ENCODE measurements at places on chromosomes 2 and 18.

- no peak for ATAC-seq
Measured at GRCh38 chr2:20972792-20973565, 70.9 kb downstream of the APOB start.

- ATAC-seq = peak; percentile 74
Measured at GRCh38 chr18:48928787-48929186, 22.0 kb downstream of the SMAD7 start.

DNA sequence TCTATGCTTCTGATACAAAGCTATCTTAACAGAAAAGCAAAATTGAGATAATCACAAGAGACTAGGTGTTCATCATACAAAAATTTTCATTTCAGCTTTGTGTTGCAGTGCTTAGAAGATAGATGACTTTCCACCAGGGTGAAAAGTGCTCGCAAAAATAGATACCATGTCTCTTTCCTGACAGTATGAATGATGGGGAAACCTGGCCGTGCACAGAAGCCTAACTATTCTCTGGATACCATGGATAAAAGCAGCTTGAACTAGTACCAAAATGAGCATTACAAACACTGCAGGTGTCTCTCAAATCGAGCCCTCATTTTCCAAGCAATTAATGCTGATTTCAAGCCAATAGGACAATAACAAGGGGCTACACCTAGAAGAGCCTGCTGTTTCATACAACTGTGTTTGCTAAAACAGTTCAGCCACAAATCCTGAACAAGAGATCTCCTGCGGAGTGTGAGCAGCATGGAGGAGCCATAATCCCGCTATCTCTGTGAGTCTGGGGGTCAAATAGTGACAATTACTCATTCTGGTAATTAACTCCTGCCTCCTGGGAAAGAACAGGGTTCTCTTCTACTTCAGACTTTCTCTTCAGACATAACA, 507.6 kb downstream of the PID1 start:
- ATAC-seq = no peak

DNA sequence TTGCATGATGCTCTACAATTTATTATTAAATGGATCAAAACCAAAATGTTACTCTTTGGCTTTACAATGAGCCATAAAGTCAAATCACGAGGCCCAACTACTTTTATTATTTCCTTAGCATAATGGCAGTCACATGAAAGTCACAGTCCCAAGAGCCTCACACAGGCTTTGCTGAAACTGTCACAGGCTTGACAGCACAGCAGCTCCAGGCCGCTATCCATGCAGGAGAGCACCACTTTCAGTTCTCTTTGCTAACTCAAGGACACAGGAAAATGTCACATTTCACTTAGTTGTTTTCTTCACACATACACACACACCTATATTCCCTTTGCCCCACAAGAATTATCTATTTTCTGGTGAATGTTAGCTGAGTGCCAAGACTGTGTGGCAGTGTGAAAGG, 11.1 kb upstream of the MSGN1 start:
- ATAC-seq = no peak

- ATAC-seq = no peak
Measured at GRCh38 chr2:98807929-98808328, 77.0 kb upstream of the MGAT4A start.

GRCh38 chr2:144414324-144414845, 105.5 kb downstream of the ZEB2 start:
- ATAC-seq = peak; percentile 97

GRCh38 chr2:5719629-5720334, 27.6 kb downstream of the SOX11 start:
- ATAC-seq = no peak
